Naive B cell (primary cell): ENCODE measurements at places on chromosomes 1 and 21.

- no peak for DNase-seq
Measured at GRCh38 chr21:44710294-44710665, 1.1 kb downstream of the TSPEAR start.

GRCh38 chr21:36297938-36298572 is 21.9 kb upstream of the MORC3 start:
- DNase-seq, result peak; percentile 90

- no peak for DNase-seq
Measured at GRCh38 chr1:223558512-223558911, 107.0 kb downstream of the CAPN8 start.

- DNase-seq, result no peak
Measured at GRCh38 chr1:230232371-230232771, 165.3 kb downstream of the GALNT2 start.

- DNase-seq, result no peak
Measured at GRCh38 chr1:226360106-226360746, 47.7 kb downstream of the PARP1 start.

DNA sequence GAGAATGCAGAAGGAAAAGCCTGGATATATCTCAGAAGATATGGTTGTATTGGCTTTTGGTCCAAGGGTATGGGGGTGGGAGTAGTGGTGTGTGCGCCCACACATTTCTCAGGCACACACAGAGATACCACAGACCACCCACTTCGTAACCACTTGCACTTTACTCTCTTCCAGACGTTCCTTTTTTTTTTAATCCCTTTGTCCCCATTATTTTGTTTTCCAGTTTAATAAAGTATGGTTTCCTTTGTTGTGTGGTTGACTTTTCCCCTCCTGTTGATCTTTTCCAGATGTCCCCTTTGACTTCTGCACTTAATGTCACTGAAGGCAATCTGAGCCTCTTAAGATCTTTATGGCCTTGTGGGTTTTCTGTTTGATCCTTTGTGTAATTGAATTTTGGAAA is 10.5 kb upstream of the TARS2 start:
- no peak for DNase-seq

- DNase-seq, result peak; percentile 72
Measured at GRCh38 chr1:24928689-24929397, 1.2 kb downstream of the RUNX3 start.

GRCh38 chr1:26375081-26375480 is 2.5 kb upstream of the ZNF683 start:
- no peak for DNase-seq

GRCh38 chr21:45942755-45943629 is 38.6 kb upstream of the COL6A1 start:
- no peak for DNase-seq

GRCh38 chr1:38476850-38477178 is 382.8 kb downstream of the RRAGC start:
- no peak for DNase-seq

- DNase-seq, result no peak
Measured at GRCh38 chr1:164518692-164519332, 40.2 kb upstream of the PBX1 start.

- no peak for DNase-seq
Measured at GRCh38 chr1:208158640-208159554, 85.3 kb downstream of the PLXNA2 start.

DNA sequence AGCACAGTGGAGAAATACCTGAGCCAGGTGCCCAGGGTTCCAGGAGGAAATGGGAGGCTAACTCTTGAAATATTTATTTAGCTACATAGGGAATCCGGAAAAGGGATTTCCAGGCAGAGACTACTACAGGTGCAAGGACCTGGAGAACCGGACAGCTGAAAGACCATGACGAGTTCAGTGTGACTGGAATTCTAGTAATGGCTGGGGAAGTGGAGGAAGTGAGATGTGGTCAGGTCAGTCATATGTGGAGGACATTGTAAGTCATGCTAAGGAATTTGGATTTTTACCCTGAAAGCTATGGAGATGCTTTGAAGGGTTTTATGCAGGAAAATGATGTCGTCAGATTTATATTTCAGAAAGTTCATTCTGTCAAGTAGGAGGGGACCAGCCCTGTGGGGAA is 1.8 kb downstream of the CAP1 start:
- DNase-seq, result no peak

GRCh38 chr1:209560529-209560928 is 23.0 kb upstream of the CAMK1G start:
- DNase-seq, result no peak

GRCh38 chr1:245969283-245969682 is 537.8 kb downstream of the SMYD3 start:
- DNase-seq, result no peak

GRCh38 chr1:183330335-183330734 is 87.8 kb downstream of the NMNAT2 start:
- DNase-seq, result no peak

GRCh38 chr1:100710906-100711682 is 8.4 kb upstream of the VCAM1 start:
- DNase-seq, result no peak

- no peak for DNase-seq
Measured at GRCh38 chr1:180793451-180793850, 119.2 kb upstream of the KIAA1614 start.

- DNase-seq, result no peak
Measured at GRCh38 chr1:101479945-101480344, 243.1 kb downstream of the S1PR1 start.

DNA sequence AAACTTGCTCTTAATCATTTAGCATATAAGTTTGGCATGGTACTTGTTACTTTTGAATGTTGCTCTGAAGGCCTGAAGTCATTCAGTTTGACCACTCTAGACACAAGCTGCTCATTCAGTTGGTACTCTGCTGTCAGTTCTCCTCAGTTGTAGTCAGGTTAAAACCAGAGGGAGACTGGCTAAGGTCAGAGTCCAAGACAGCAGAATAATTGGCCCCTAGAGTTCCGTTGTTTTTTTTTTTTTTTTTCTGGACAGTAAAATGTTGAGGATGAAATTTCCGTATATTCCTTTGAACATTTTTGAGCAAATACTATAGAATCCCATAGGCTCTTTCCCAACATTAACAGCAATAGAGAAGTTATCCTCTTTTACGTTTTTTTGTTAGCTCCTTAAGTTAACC is 9.4 kb downstream of the ZBTB40 start:
- DNase-seq, result no peak

GRCh38 chr1:230708631-230709580 is 5.0 kb downstream of the AGT start:
- DNase-seq, result no peak

DNA sequence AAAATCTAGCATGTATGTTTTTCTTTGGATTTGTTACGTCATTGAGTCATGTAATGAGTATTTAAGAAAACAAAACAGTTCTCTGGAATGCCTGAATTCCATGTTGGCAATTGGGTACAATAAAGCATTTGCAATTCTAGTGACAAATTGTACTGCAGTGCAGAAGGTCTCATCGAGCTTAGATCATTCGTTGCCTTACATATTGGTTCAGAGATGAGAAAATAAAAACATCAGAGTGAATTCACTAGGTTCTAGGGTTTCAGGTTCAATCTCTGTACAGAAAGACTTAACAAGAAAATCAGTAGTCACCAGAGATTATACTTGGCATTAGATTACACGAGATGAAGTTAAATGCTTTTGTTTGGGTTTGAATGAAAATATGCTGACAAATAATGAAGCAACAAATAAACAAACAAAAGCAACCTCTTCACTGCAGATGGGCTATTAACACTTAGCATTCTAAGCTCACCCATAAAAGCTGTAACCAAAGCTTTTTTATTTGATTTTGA is 124.7 kb downstream of the RYR2 start:
- no peak for DNase-seq

DNA sequence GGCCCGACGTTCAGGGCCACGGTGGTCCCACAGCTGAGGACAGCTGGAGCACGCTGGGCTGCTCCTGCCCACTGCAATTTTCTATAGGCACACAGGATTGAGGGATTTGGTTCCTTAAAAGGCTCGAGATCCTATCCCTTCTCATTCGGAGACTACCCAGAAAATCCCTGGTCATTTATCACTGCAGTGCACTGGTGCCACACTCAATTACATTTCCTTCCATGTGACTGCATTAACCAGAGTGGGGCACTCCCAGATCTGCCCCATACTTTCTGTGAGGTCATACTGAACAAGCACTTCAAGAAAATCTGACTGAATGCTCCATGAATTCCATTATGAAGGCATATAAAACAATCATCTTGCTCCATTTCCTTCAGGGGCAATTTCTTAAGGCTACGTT is 49.8 kb upstream of the KCNE1 start:
- DNase-seq, result no peak

DNA sequence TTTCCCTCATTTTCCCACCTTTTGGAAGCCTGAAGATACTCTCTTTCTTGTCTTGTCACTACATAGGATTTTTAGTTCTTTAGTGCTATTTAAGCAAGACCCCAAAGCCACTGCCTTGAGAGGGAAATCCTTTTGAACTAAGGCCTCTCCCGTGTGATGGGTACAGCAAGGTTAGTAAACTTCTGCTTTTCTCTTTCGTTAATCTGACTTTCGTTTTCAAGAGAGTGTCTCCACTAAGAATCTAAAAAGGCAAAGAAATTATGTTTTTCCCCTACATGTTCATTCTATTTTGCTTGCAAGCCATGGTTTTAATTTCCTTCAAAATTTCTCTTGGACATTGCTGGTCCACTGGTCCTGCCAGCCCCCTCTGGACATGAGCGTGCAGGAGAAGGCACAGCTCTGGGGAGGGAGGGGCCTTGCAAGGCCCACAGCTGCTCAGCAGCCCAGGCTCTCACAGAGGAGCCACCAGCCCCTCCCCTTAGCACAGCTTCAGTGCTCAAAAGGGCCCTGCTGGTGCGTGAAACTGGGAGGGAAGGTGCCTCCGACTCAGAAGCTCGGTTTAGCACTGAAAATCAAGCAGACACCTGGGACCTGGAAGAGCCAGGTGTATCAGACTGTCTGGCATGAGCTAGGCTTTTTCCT is 210.9 kb upstream of the GALNT2 start:
- DNase-seq, result peak; percentile 67

DNA sequence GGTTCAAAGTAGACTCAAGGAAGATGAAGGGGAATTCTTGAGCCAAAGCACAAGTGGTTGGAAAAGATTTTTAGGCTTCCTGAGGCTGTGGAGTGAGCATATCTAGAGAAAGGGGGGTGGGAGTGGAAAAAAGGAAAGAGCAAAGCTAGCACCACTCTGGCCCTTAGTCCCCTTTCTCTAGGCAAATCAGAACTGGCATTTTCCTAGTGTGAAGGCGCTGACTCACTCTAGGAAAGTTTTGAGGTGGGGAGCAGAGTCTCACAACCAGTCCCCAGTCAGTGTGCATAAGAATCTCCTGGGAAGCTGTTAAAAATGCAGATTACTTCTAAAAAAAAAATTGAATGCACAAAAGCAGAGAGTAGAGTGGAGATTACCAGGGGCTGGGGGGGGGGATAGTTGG is 3.4 kb upstream of the GPR89B start:
- no peak for DNase-seq

DNA sequence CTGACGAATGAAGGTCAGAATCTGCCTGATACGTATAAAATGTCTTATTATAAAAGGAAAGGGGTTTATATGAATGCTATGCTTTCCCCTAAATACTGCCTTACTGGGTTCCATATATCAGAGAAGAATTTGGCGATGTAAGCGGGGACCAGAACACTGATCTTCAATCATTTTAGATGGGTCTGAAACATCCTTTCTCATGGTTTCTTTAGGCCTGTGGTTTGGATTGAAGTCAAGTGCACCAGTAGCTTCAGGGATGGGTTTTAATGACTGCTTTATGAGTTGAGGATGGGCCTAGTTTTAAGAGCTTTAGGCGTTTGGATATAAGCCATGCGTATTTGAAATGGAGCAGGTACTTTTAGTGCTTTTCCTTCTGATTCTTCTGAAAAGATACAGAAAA is 6.9 kb downstream of the FMN2 start:
- no peak for DNase-seq

DNA sequence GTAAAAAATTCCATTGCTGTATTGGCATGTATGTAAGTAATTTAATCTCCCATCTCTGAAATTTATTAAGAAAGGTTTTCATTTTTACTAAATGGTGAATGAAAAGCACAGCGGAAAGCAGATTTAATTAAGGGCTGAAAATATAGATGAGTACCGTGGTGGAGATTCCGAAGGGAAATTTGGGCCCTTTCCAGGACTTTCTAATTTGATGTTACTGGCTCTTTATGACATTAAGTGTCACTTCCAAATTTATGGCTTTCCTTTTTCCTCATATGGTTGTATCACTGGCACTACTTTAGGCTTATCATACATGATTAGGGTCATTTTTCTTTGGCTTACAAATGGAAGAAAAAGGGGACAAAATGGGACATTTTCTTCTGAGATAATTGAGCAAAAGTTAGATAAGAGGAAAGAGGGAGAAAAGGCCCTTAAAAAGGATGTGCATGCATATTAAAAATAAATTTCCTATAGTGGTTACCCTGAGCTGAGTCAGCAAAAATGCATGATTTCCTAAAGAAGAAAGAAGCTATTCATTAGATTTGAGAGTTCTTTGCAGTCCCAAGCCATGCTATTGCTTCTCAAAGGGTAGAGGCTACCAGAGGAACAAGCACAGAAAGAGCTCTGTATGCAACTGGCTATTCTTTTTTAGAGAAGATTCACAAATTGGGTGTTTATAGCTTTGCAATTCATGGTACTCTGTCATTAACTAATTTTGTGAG is 74.9 kb upstream of the CNIH3 start:
- DNase-seq, result no peak

- no peak for DNase-seq
Measured at GRCh38 chr21:26131554-26131953, 39.0 kb downstream of the APP start.

- DNase-seq, result no peak
Measured at GRCh38 chr1:180594723-180595122, 36.0 kb downstream of the OVAAL start.

- DNase-seq, result peak; percentile 32
Measured at GRCh38 chr1:43067977-43068751, 103.9 kb downstream of the EBNA1BP2 start.

GRCh38 chr21:18715606-18716005 is 312.0 kb upstream of the TMPRSS15 start:
- DNase-seq, result no peak

DNA sequence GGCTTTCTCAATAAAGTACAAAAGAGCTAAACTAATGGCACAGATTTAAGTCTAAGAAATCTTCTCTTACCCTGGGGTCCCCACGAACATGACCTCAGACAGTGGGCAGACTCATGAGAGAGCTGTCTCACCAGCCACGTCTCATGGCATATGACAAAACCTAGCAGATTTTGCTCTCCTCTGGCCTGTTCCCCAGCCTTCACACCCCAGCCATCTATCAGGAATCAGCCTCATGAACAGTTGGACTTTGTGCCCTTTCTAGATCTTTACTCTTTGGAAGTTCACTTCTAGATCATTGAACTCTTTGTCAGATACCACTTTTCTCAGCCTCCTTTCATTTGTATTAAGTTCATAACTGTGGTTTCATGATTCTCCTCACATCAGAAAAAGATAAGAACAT is 14.2 kb upstream of the HSD3B1 start:
- no peak for DNase-seq

DNA sequence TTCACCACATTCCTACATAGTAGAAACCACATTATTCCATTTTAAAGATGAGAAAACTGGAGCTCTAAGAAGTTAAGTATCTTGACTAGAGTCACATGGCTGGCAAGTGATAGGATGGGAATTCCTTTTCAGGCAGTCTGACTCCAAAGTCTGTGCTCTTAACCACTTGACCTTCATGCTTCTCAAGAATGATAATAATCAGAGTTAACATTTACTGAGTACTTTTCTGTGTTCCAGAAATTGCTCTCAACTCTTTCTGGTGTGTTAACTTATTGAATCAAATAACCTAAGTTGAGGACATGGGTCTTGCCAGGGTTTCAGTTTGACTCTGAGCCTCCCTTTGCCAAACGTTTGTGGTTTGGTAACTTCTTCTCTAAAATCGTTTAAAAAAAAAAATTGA is 169.4 kb downstream of the RASAL2 start:
- no peak for DNase-seq
